Endothelial cell of umbilical vein (primary cell): ENCODE measurements at places on chromosomes 11 and 22. TPM values are rescaled to one million over a fixed set of nuclear protein-coding genes. Genes with fewer than 3 reads are reported as not detected.

GAS2 gene
- total RNA-seq = 0.37 and 0.88 TPM in 2 replicates

RAB39A gene
- total RNA-seq = not detected in 2 replicates

DNAJB7 gene
- not detected in 2 replicates for total RNA-seq

FGF3 gene
- not detected in 2 replicates for total RNA-seq

TNNI2 gene
- total RNA-seq = not detected in 2 replicates

SERHL2 gene
- total RNA-seq = 0.76 and 0.80 TPM in 2 replicates

TSPAN18 gene
- total RNA-seq = 65.3 and 118 TPM in 2 replicates

MIOX gene
- not detected in 2 replicates for total RNA-seq

LRRN4CL gene
- 0.20 and 0.37 TPM in 2 replicates for total RNA-seq

KDM4E gene
- total RNA-seq = not detected in 2 replicates

RGL4 gene
- not detected in 2 replicates for total RNA-seq
